T-cell (primary cell): ENCODE measurements at places on chromosomes 13 and 19. TPM values are rescaled to one million over a fixed set of nuclear protein-coding genes. Genes with fewer than 3 reads are reported as not detected.

- DNase-seq: no peak
Observed at GRCh38 chr13:32175307-32175706, 139.9 kb downstream of the ZAR1L start.

- DNase-seq: no peak
Observed at GRCh38 chr19:3263866-3264265, 39.4 kb downstream of the CELF5 start.

DNA sequence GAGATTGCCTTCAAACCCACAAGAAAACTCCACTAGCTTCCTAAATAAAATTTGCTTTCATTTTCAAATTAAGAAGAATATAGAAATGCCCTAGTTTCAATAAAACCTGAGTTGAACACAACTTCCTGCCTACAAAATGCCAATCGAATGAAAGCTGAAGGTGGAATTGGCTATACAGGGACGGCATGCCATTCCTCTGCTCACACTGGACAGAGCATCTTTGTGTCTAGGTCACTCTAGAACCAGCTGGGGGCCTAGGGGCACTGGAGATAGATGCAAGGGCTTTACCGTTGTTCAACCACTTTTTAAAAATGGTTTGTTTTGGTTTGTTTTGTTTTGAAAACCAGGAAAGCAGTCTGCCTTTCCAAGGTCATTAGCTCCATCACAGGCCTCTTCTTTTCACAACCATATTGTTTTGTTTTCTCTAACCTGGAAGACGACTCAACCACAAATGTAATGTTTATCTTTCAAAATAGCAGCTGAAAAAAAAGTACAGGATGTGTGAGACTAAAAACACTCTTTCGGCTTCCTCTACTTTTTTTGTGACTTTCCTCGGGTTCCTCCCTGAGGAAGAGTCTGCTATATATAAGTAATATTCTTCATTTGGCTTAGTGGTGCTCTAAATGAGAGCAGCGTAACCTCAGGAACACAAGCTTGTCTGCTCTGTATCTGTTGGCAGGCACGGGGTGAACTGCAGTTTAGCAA lies 11.9 kb upstream of the ITM2B start:
- DNase-seq: no peak

DNA sequence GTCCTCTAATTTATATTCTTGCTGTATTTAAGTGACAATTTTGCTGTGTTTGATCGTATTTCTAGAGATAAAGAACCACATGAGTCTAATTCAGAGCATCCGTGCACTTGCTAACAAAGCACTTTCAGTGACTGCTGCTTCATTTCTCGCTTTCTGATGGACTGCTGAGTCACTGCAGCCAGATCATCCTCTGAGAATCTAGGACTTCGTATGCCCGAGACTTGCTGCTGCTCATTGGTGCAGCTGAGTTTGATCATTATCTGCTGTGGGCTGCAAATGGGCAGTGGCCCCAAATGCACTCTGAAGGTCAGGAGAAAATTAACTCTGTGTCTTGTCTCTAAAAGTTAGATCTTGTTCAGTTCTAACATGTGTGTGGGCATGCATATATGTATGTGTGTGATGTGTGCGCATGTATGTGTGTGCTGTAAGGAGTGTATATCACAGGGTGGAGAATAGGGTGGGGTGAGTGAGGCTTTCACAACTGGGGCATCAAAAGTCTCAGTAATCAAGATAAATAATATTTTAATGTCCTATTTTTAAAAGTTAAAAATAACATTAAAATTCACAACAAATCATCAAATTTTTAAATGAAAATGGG lies 342.6 kb downstream of the MTUS2 start:
- DNase-seq: no peak

OR4F17 gene
- not detected for total RNA-seq

HIF3A gene
- 0.76 TPM for total RNA-seq
